ENCODE measurements at places on chromosomes 13 and 19. TPM values are rescaled to one million over a fixed set of nuclear protein-coding genes. Genes with fewer than 3 reads are reported as not detected.

NUCB1 gene
- 260 TPM for total RNA-seq

ERICH4 gene
- not detected for total RNA-seq

CGB8 gene
- not detected for total RNA-seq

ATP4A gene
- total RNA-seq: not detected

OR1I1 gene
- not detected for total RNA-seq

IGLON5 gene
- total RNA-seq: not detected

AMH gene
- total RNA-seq: 14.3 TPM

FUT3 gene
- not detected for total RNA-seq

FLT3LG gene
- 10.8 TPM for total RNA-seq

KCNN4 gene
- 0.64 TPM for total RNA-seq

SLC5A5 gene
- total RNA-seq: not detected

BBC3 gene
- 27.9 TPM for total RNA-seq

TEX30 gene
- total RNA-seq: 9.0 TPM

TYROBP gene
- not detected for total RNA-seq

TTYH1 gene
- not detected for total RNA-seq

NANOS3 gene
- 3.5 TPM for total RNA-seq

LILRA1 gene
- total RNA-seq: not detected

RFPL4A gene
- not detected for total RNA-seq

ZNF701 gene
- 16.1 TPM for total RNA-seq

SLC7A10 gene
- total RNA-seq: not detected

ZNF493 gene
- 21.0 TPM for total RNA-seq

INSR gene
- 30.7 TPM for total RNA-seq

GRCh38 chr19:45202637-45203036, 24.1 kb downstream of the BLOC1S3 start:
- no peak for DNase-seq

- no peak for DNase-seq
Measured at GRCh38 chr19:30374539-30374864, 2.3 kb downstream of the ZNF536 start.

DNA sequence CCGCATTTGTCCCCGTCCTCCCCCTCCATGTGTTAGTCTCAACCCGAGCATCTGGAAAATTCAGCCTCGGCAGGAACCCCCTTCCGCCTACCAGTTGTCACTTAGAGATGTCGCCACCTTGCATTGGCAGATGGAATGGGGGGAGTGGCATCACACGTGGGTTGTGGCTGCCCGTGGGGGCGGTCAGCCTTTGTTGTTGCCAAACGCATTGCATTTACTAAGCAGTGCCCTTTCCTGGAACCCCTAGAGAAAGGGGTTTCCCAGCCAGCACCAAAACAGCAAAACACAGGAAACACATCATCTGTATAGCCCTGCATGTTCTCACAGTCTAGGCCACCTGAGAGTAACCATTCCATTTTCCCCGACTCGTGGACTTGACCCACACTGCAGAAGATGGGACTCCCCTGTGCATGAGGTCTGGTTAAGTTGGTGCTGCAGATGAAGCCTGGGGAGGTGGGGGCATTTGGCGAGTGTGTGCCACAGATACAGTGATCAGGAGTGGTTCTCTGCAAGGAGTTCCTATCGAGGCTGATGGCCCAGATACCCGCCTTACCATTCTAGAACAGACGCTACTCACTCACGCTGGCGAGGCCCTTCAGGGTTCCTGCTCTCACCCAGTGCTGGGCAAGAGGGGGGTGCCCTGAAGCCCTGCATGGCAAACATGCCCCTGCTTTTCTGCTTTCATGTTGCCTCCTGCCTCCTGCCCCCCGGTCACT, 38.3 kb downstream of the TMED1 start:
- DNase-seq: no peak

DNA sequence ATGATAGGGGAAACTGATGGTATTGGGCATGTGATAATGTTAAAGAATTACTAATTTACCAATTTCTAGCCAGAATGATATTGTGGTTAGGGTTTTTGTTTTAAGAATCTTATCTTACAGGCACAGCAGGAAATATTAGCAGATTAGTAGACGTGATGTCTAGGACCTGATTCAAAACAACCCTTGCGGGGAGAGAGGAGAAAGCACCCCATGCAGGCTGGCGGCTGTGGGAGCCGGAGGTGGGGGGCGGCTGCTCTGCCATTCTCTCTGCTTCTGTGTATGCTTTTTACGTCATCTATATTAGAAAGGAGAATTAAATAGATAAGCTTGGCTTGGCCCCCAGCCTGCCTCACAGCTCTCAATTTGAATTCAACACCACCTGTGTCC, 41.5 kb downstream of the MLLT1 start:
- DNase-seq: no peak

- DNase-seq: no peak
Measured at GRCh38 chr13:49245101-49245500, 2.6 kb upstream of the CDADC1 start.

GRCh38 chr13:110127986-110128511, 178.9 kb downstream of the COL4A1 start:
- DNase-seq: no peak

- DNase-seq: no peak
Measured at GRCh38 chr19:47445527-47445926, 26.2 kb downstream of the SLC8A2 start.

DNA sequence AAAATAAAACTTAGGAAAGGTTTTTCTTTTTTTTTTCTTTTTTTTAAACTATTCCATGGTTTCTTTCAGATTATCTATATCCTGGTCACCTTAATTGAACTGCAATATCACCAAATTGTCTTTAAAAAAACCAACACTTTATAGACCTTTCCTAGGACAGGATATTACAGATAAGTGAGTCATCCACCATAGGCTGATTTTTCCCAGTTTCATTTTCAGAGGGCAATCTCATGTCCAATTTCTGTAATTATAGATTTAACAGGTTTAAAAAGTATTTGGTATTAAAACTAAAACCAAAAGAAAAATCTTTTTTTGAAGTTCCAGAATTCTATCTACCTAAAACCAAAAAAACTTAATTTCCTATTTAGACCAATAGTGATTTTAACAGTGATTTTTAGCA, 13.2 kb downstream of the SPART start:
- DNase-seq: no peak

GRCh38 chr13:53447863-53448262, 419.2 kb downstream of the OLFM4 start:
- DNase-seq: no peak

GRCh38 chr19:58396691-58397532, 1.5 kb downstream of the RNF225 start:
- no peak for DNase-seq

DNA sequence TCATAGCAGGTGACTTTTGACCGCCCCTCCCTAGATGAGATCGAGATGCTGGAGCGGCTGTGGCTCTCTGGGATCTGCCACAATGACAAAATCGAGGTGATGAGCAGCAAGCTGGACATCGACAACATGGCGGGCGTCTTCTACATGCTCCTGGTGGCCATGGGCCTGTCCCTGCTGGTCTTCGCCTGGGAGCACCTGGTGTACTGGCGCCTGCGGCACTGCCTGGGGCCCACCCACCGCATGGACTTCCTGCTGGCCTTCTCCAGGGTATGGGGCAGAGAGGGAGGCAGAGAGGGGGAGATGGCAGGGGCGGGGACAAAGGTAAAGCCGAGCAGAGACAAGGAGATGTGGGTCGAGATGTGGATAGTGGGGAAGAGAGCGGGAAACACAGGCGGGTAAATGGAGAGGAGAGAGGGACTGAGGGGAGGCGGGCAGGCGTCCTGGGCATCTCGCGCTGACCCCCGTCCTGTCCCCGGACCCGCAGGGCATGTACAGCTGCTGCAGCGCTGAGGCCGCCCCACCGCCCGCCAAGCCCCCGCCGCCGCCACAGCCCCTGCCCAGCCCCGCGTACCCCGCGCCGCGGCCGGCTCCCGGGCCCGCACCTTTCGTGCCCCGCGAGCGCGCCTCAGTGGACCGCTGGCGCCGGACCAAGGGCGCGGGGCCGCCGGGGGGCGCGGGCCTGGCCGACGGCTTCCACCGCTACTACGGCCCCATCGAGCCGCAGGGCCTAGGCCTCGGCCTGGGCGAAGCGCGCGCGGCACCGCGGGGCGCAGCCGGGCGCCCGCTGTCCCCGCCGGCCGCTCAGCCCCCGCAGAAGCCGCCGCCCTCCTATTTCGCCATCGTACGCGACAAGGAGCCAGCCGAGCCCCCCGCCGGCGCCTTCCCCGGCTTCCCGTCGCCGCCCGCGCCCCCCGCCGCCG, 3.4 kb upstream of the GRWD1 start:
- DNase-seq: no peak

GRCh38 chr19:752652-753517, 2.0 kb downstream of the MISP start:
- DNase-seq: peak; percentile 96

- DNase-seq: no peak
Measured at GRCh38 chr19:32977280-32977679, 5.2 kb downstream of the FAAP24 start.

GRCh38 chr13:60627071-60627686, 230.2 kb downstream of the TDRD3 start:
- no peak for DNase-seq

GRCh38 chr19:10748927-10749434, 31.1 kb downstream of the DNM2 start:
- DNase-seq: no peak

DNA sequence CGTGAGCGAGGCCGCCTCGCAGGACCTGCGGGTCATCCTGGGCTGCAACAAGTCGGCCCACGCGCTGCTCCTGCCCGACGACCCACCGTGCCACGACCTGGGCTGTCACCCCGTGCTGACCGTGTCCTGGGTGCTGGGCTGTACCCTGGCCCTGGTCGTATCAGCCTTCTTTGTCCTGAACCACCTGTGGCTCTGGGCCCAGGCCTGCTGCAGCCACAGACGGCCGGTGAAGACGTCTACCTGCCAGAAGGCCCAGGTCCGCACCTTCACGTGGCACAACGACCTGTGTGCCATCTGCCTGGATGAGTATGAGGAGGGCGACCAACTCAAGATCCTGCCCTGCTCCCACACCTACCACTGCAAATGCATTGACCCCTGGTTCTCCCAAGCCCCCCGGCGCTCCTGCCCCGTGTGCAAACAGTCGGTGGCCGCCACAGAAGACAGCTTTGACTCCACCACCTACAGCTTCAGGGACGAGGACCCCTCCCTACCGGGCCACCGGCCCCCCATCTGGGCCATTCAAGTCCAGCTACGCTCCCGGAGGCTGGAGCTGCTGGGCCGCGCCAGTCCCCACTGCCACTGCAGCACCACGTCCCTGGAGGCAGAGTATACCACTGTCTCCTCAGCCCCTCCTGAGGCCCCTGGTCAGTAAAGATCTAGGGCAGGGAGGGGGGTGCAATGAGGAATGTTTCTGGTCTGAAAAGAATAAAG, 1.1 kb downstream of the ZNRF4 start:
- no peak for DNase-seq

GRCh38 chr19:5680084-5680436, 256 bp downstream of the MICOS13 start:
- DNase-seq: no peak

- DNase-seq: peak; percentile 79
Measured at GRCh38 chr19:30212574-30212973, 159.6 kb upstream of the ZNF536 start.

GRCh38 chr19:53546758-53547513, 9.0 kb downstream of the ZNF331 start:
- DNase-seq: no peak

DNA sequence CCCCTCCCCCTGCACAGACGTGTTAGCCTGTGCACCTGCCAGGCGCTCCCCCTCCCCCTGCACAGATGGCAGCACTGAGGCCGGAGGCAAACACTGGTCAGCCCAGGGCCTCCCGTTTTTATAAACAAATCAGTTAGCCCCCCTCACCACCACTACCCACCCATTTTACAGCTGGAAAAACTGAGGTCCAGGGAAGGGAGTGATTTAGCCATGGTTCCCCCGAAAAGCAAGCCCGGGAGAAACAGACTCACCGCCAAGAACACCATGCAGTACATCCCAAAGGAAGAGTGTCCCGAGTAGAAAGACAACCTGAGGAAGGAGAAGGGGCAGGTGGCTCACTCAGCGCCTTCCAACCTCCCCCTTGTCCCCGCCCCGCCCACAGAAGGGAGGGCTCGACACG, 8.7 kb downstream of the PLPP2 start:
- no peak for DNase-seq

DNA sequence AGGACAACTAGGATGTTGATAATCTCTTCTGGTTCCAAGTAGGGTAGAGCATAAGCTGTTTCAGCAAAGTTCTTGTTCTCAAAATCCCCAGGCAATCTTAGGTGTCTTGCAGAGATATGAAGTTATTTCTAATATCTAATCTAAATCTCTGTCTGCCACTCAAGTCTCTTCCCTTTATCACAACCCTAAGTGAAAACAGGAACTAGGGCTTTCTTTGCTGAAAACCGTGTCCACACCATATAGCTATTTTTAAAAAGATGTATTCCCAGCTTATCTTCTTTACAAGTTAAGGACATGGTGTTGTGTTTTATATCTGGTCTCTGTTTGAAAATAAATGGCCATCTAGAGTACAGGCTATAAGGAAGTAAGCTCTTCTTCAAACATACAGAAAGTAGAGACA, 11.3 kb upstream of the RNASEH2B start:
- DNase-seq: no peak

DNA sequence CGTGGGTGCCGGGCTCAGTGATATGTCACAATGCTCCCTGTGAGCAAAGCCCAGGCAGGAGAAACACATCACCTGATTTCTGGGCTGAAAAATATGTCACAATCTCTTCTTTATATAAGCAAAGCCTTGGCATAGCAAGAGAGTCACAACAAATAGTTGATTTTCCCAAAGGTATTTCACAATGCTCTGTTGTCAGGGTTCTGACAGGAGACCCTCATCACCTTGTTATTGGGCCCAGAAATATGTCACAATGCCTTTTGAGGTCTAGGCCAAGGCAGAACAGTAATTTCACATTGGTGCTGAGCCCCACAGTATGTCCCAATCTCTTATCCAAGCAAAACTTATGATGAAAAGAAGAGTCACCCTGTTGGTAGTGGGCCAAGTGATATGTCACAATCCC, 125.7 kb downstream of the ZNF675 start:
- DNase-seq: no peak

DNA sequence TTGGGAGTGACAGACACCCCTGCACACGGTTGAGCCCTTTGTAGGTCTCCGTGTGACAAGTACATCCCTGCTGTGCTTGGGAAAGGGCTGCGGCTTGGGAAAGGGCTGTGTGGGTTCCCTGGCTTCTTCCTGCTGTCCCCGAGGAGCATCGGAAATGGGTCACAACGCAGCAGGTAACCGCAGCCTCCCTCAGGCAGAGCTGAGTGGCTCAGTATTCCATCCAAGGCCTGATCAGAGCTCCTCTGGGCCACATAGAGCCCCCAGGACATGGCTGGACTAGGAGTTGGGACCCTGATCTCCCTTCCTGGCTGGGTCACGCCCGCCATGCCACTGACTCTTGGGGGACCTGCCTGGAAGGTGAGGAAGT, 16.3 kb downstream of the TECR start:
- no peak for DNase-seq

- no peak for DNase-seq
Measured at GRCh38 chr13:30241532-30241931, 65.8 kb downstream of the KATNAL1 start.

DNA sequence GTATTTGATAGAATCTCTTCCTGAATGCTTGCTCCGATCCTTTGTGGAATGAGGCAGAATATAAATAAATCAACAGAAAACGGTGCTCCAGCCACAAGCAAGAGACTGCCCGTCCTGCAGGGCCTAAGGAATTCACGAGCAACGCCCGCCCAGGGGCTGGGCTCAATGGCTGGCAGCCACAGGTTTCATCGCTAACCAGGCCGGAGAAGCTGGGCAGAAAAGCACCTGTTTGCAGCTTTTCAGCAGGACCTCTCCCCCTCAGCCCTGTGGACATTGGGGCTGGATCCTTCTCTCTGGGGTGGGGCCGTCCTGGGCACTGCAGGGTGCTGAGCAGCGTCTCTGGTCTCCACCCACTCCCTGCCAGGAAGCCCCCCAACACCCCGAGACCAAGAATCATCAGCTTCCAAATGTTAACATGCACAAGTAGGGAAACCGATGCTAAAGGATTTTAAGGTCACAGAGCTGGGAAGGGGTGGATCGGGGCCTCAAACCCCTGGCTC, 102.5 kb downstream of the GADD45B start:
- DNase-seq: no peak
